GM04504 (cell line): ENCODE measurements at places on chromosomes 1 and 21.

- no peak for DNase-seq
Measured at GRCh38 chr1:36327421-36328087, 4.1 kb upstream of the EVA1B start.

GRCh38 chr1:183101081-183101480 is 77.9 kb downstream of the LAMC1 start:
- DNase-seq: no peak

GRCh38 chr1:212987702-212988322 is 27.9 kb downstream of the ANGEL2 start:
- no peak for DNase-seq

- DNase-seq: no peak
Measured at GRCh38 chr1:82125119-82125518, 324.4 kb downstream of the ADGRL2 start.

GRCh38 chr1:11101347-11101746 is 1.7 kb upstream of the EXOSC10 start:
- DNase-seq: no peak

- no peak for DNase-seq
Measured at GRCh38 chr1:214003233-214003632, 15.5 kb downstream of the PROX1 start.

- DNase-seq: no peak
Measured at GRCh38 chr1:27724961-27725373, 794 bp upstream of the FAM76A start.
